ENCODE measurements at places on chromosomes 7 and 10.

- H3K36me3 ChIP-seq = no peaks in the 10 kb centered on the region
- H3K4me3 ChIP-seq = no peak overlapping the region
- peaks cover 10% of the 10 kb centered on the region for H3K4me1 ChIP-seq
Observed at GRCh38 chr10:101565370-101565900, 22.6 kb downstream of the POLL start.

DNA sequence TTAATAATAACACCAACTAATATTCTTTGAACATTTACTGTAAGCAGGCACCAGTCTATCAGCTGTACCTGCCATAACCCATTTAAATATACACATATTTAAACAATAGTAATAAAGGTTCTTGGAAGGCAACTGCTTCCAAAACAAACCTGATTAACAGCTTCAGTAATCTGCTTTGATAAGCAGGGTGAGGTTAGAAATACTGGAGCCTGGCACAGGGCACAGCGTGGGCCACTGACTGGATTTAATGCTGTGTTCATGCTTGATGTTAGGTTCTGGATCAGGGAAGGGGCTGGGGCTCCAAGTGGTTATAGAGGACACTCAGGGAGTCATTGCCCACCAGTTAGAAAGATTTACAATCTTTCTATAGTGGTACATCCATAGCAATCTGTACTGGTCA is 10.9 kb upstream of the C10orf120 start:
- peaks cover 3% of the 10 kb centered on the region for H3K4me1 ChIP-seq
- no peak overlapping the region for H3K4me3 ChIP-seq
- H3K27me3 ChIP-seq = peaks cover 18% of the 10 kb centered on the region
- no peak for DNase-seq
- H3K27ac ChIP-seq = no peak overlapping the region

DNA sequence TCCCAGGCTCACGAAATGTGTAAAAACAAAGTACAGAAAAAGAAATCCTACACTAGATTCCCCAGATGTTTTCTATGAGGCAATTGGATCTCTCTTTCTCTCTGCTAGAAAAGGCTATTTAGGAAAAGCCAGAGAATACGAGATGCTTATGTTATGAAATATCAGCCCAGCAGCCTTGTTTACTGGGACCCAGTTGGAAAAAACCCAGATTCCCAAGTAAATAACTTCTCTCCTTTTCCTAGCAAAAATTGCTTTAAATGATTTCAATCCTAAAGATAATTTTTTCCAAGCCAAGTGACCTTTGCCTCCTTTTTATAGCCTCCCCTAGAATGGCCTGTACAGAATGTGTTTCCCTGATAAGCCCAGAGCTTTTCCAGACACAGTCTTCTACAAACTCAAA is 199.3 kb downstream of the PLXNA4 start:
- no peak overlapping the region for H3K27ac ChIP-seq
- no peaks in the 10 kb centered on the region for H3K4me1 ChIP-seq
- no peak overlapping the region for H3K4me3 ChIP-seq
- no peak for DNase-seq
- no peaks in the 10 kb centered on the region for H3K27me3 ChIP-seq
- no peaks in the 10 kb centered on the region for H3K36me3 ChIP-seq

DNA sequence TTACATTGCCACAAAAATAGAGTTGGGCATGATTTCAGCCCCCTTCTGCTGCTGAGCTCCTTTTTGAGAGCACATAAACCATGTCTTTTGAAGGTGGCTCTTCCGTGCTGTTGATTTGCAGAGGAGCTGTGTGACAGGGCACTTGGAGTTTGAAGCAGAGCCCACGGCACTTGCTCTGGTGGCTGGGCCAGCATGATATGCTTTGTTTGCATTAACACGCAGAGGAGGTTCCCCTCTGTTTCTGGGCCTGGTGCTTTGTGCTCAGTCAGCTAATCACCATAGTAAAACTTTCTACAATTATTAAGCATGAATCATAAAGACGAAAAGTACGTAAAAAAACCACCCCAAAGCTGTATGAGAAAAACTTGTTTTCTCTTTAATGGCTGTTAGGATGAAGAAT is 40.1 kb downstream of the RBM33 start:
- H3K4me3 ChIP-seq = peak overlapping the region; percentile 8
- H3K27ac ChIP-seq = peak overlapping the region; percentile 55
- H3K27me3 ChIP-seq = no peaks in the 10 kb centered on the region
- no peak for DNase-seq
- peaks cover 56% of the 10 kb centered on the region for H3K4me1 ChIP-seq

DNA sequence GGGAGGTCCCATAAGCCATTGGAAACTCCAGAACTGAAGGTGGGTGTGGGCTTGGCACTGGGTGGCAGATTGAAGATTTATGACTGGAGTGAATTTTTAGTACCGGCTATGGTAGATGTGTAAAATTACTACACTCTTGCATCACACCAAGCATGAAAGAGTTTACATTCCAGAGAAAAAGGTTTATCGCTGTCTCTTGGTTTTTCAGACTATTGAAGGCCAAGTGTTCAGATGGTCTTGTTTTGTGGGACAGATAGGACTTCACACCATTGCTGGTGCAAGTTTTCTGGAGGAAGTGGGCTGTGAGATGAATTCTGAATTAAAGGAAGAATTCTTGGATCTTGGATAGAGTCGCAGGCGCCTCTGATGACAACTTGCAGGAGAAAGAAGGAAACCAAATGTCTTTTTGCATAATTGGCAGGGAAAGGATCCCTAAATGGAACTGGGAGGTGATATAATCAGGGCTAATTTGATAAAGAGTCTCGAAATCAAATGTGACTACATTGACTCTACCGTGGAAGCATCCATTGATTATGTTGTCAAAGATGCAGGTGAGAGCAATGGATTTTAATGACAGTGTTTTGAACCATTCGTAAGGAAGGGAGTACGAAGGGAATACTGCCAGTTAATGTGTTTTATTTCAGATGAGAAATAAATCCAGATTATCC is 14.2 kb upstream of the NMT2 start:
- no peak for DNase-seq
- H3K27ac ChIP-seq = peak overlapping the region; percentile 54

- no peak for DNase-seq
- no peaks in the 10 kb centered on the region for H3K4me1 ChIP-seq
- no peaks in the 10 kb centered on the region for H3K27me3 ChIP-seq
- no peak overlapping the region for H3K27ac ChIP-seq
- H3K4me3 ChIP-seq = no peak overlapping the region
Observed at GRCh38 chr7:116185956-116186355, 24.4 kb upstream of the TES start.

GRCh38 chr7:5419539-5420066 is 4.0 kb downstream of the TNRC18 start:
- H3K4me3 ChIP-seq = peak overlapping the region; percentile 37
- DNase-seq = no peak
- peaks cover 15% of the 10 kb centered on the region for H3K4me1 ChIP-seq
- no peak overlapping the region for H3K27ac ChIP-seq
- peaks cover 87% of the 10 kb centered on the region for H3K27me3 ChIP-seq
- H3K36me3 ChIP-seq = no peaks in the 10 kb centered on the region

GRCh38 chr7:158825628-158826289 is 3.5 kb downstream of the ESYT2 start:
- H3K27me3 ChIP-seq = no peaks in the 10 kb centered on the region
- peaks cover 22% of the 10 kb centered on the region for H3K36me3 ChIP-seq
- no peak overlapping the region for H3K4me3 ChIP-seq
- DNase-seq = no peak

GRCh38 chr7:146022776-146023175 is 93.8 kb upstream of the CNTNAP2 start:
- no peaks in the 10 kb centered on the region for H3K36me3 ChIP-seq
- no peak for DNase-seq
- H3K4me3 ChIP-seq = no peak overlapping the region
- H3K27ac ChIP-seq = no peak overlapping the region
- H3K4me1 ChIP-seq = no peaks in the 10 kb centered on the region

DNA sequence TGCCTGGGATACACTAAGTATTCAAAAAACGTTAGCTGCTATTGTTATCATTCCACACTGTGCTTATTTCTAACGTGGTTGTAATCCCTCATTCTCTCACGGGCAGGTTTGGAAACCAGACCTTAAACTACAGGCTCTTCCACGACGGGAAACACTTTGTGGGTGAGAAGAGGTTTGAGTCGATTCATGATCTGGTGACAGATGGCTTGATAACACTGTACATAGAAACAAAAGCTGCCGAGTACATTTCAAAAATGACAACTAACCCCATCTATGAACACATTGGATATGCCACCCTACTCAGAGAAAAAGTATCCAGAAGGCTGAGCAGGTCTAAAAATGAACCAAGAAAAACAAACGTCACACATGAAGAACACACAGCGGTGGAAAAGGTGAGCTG is 163.2 kb upstream of the PRR15 start:
- DNase-seq = no peak
- H3K27ac ChIP-seq = no peak overlapping the region
- no peaks in the 10 kb centered on the region for H3K36me3 ChIP-seq
- peaks cover 3% of the 10 kb centered on the region for H3K4me1 ChIP-seq
- no peaks in the 10 kb centered on the region for H3K27me3 ChIP-seq

DNA sequence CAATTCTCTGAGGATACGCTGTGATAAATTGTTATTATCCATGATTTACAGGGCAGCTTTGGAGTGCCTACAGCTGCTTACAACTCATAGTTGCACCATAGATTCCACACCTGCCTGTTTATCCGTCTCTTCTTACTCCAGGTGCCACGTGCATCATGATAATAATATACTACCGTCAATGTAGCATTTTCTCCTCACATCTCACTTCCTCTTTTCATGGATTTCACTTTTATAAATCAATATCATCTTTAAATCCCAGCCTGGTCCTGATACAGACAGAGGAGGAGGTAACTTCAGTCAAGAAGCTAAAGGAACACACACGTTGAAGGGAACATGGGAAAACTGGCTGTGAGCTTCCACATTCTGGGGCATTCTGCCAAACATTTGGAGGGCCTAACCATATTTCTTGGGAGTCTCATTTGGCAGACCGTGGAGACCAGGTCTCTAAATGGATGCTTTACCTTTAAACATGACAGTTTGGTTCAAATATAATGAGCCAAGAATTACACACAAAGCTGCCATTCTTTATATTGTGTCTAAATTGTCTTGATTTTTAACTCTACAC is 2.4 kb downstream of the CH25H start:
- DNase-seq = no peak
- H3K36me3 ChIP-seq = no peaks in the 10 kb centered on the region
- peaks cover 23% of the 10 kb centered on the region for H3K27me3 ChIP-seq
- H3K4me1 ChIP-seq = peaks cover 17% of the 10 kb centered on the region
